NB4 (cell line): ENCODE measurements at places on chromosomes 5 and 9.

DNA sequence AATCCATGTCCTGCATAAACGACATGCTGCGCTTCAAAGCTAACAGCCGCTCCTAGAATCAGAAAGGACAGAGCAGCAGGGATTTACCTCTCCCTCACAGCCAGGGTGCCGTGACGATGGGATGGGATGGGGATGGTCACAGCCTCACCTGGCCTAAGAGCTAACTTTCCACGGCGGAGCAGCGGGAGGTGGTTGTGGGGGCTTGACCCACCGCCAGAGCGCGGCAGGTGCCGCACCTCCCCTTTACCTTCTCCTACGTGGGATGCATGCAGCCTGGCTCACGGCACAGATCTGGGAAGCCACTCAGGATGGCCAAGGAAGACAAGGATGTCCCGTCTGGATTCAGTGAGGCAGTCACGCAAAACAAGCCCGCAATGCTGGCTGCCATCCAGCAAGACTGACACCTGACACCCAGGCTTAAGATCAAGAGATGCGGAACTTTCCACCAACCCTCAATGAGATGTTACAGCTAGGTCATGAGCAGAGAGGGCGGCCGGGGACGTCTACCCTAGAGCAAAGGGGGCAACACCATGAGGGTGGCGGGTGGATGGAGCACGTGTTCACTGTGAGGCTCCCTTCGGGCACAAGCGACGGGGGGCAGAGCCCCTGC, 5.8 kb downstream of the BRD9 start:
- no peak for DNase-seq

DNA sequence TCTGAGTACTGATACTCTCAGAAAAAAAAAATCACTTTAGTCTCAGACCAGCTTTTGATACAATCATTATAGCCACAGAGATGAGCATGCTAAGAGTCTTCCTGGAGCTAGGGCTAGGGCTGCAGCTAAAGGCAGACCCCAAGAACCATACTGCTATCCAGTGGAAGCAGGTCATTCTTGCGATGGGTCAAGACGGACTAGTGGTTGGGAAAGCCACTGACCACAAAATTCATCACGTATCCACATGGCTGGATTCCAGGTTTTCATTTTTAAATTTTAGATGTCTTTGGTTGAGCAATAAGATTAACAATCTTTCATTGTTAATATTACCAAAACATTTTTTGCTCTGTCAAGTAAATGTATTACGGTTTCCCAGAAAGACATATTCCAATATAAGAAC, 598.1 kb downstream of the DNAH5 start:
- no peak for DNase-seq

GRCh38 chr5:122608222-122608621, 166.7 kb upstream of the SNX2 start:
- DNase-seq: no peak

DNA sequence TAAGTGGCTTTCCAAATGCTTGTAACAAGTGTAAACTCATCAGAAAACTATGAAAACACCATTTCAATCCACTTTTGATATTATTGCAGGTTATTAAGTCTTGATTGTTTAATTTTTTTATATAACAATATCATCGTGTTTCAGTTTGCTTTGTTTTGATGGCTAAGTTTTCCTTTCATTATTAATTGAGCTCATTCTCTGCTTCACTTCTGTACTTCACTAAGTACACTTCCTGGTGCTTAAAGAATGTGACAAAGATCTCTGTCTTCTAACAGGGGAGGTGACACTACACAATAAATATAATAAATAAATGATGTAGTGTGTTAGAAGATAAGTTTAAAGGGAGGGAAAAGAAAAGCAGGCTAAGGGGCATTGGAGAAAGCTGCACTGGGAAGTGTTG, 13.0 kb upstream of the RAD23B start:
- no peak for DNase-seq

DNA sequence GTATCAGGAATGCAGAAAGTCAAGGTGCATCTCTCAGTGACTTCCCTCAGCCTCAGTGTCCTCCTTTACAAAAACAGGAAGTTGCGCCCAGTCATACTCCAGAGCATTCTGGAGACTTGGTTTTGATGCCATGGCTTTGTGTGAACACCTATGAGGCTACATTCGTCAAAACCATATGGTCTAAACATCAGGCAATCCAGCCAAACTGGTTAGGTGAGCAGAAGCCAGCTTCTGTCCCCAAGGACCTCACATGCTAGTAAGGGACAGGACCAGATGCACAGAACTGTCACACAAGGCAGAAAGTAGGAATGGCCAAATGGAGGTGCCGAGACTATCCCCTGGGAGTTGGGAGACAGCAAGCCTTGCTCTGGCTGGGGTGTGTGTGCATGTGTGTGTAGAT, 217.2 kb downstream of the MELK start:
- DNase-seq: no peak

DNA sequence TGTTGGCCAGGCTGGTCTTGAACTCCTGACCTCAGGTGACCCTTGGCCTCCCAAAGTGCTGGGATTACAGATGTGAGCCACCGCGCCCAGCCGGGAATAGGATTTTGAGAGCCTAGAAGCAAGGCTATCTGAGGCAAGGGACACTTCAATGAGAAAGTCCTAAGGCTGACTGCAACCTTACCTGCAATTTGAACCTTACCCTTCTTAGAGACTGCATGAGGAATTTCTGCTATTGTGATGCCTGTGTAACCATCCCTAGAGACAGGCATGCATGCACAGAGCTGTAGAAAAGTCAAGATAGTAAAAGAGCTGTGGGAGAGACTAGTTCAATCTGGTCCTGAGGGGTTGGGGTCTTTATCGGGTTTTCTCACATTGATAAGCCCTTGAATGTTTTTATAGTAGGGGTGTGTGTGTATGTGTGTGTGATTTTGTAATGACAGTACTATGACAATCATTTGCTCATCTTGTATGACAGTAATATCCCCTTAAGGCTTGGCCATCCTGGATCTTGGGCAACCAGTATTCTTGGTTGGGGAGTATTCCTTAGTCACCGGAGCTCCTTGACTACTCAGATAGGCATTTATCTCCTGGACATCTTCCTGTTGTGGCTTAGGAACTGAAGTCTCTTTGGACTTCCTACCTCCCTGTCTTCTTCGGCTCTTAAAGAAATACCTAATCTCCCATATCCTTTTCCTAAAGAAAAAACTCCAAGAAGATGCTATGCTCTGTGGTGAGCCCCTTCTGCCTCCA, 11.2 kb downstream of the DNAJB5 start:
- no peak for DNase-seq

GRCh38 chr9:105273731-105274130, 29.3 kb downstream of the SLC44A1 start:
- no peak for DNase-seq

DNA sequence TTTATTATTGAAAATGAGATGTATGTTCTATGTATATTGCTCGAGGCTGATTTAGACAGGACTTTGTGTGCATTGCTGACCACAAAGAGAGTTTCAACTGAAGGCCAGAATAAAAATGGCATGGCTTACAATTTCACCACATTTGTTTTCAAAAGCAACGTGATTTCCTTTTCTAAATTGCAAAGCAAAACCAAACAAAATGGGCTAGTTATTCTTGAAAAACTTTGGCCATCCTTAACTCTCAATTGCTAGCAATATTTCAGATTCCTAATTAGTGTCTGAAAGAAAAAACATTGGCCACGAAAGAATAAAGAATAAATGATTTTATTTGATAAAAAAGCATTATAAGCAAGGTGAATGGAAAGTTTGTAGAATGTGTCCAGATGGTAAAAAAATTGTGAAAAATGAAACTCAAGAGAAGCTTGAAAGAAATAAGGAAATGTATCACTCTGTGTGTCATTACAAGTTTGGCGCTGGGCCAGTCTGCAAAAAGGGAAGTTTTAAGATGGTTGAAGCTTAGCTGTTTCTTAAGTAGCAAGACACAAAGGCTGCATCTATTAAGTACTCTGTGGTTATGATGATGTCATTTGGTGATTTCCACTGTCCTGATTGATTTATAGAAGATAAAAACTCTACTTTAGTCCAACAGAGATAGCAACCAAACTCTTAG, 89.2 kb upstream of the PRLR start:
- peak; percentile 79 for DNase-seq

- no peak for DNase-seq
These were observed 1.9 kb downstream of the TTC16 start for GRCh38 chr9:127717766-127718165.

DNA sequence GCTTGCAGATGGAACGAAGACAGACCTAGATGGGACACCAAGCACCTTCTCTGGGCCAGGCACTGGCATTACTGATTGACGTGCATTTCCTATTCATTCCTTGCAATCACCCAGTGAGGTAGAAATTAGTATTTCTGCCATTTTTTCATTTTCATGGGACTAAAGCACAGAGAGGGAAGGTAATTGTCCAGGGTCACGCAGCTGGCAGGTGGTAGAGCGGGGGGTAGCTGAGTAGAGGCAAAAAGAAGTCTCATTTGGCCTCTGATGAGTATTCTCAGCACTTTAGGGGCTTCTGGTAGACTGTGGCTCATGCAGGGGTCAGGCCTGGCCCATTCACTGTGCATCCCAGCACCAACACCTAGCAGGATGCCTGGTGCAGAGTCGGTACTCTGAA, 19.5 kb upstream of the DUSP1 start:
- DNase-seq: no peak
